Naive thymus-derived CD4-positive, alpha-beta T cell (primary cell): ENCODE measurements at places on chromosomes 16 and 17. TPM values are rescaled to one million over a fixed set of nuclear protein-coding genes. Genes with fewer than 3 reads are reported as not detected.

The TBC1D3B gene
- 6.5 TPM for total RNA-seq

The RNU2-1 gene
- total RNA-seq = 6,823 and 7,465 TPM in 2 replicates

The DBF4B gene
- 2.8 TPM for total RNA-seq

The HP gene
- total RNA-seq = 5.2 TPM

The MYH2 gene
- total RNA-seq = not detected in 2 replicates

DNA sequence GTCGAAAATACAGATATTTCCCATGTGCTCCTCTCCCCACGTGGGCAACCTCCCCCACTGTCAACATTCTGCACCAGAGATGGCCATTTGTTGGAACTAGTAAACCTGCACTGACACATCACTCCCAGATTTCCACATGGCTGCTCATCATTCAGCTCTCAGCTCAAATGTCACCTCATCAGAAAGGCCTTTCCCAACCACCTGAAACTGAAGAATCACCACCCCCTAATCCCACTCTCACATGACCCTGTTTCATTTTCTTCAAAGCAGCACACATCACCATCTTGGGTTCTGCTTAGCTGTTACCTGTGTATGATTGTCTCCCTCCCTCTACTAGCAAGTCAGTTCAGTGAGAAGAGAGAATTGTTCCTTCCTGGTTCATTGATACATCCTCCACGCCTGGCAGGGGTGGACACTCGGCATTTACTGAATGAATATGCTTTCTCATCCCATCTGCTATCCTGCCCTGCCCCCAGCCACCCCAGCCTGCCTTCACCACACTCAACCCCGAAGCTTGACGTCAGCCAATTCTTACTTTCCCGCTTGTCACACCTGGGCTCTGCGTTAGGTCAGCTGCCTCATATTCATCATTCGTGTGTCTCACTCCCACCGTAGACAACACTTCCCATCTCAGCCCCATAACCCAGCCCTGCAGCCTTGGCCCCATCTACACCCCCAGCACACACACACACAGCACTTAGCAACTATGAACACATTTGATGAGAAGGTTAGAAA is 1.5 kb downstream of the C17orf114 start:
- no peak for DNase-seq

DNA sequence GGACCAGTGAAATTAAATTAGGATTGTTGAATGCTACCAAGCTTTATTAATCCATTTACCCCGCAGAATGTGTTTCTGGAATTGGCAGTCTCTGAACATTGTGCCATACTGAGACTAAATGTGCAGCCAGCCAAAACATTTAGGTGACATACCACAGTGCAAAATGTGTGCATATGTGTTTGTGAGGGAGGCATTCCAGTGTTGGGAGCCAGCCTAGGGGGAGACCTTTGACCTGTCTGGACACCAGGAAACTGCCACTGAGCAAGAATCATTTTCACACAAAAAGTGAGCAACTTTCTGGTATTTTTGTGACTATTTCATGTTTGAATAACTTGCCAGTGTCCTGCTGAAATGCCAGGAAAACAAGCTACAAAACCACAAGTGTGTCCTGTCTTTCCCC is 64.7 kb upstream of the SLC12A3 start:
- DNase-seq = no peak

DNA sequence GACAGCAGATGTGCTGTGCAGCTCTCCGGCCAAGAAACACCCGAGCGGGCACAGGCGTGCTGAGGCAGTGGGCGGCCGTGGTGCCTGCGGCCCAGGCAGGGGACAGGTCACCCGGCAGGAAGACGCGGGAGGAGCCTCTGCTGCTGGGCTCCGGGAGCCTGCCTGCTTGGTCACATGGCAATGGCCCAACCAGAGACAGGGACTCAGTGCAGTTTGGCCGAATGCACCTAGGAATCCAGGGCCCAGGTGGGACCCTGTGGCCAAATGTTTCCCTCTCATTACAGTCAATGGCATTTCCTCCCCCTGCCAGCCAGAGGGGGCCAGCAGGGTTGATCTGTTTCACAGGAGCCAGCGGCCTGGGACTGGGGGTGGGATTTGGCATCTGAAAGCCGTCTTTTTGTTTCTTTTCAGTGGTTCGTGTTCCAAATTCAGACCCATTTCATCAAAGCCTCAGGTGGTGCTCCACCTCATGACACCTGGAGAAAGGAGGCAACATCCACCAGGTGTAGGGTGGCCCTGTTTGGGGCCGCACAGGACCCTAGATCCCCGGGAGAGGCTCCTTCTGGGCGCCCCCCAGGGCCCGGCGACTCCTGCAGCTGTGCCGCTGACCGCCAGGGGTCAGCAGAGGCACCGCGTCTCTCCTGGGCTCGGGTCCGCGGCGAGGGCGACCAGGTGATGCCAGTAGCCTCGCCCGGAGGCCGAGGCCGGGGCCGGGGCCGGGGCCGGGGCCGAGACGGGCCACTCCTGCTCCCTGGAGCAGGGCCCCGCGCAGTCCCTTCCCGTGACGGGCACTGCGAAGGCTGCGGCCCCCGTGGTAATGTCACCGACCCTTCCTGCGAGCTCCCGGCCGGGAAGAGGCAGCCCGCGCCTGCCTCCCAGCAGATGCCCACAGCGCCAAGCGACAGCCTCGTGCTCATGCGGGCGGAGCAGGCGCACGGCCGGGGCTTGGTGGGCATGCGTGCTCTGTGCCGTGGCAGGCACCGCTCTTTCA is 118.5 kb downstream of the C16orf78 start:
- peak; percentile 39 for DNase-seq

GRCh38 chr17:9893411-9894012 is 11.6 kb downstream of the RCVRN start:
- no peak for DNase-seq

DNA sequence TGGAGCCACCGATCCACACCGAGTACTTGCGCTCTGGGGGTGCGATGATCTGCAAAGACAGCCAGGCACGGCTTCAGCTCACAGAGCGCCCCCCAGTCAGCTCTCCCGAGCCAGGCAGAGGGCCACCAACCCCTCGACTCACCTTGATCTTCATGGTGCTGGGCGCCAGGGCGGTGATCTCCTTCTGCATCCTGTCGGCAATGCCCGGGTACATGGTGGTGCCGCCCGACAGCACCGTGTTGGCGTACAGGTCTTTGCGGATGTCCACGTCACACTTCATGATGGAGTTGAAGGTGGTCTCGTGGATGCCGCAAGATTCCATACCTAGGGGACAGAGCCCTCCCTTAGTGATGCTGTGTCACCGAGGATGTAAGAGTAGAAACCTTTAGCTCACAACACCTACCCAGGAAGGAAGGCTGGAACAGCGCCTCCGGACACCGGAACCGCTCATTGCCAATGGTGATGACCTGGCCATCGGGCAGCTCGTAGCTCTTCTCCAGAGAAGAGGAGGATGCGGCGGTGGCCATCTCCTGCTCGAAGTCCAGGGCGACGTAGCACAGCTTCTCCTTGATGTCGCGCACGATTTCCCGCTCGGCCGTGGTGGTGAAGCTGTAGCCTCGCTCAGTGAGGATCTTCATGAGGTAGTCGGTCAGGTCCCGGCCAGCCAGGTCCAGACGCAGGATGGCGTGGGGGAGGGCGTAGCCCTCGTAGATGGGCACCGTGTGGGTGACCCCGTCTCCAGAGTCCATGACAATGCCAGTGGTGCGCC is 1.6 kb downstream of the ACTG1 start:
- DNase-seq = peak; percentile 52

DNA sequence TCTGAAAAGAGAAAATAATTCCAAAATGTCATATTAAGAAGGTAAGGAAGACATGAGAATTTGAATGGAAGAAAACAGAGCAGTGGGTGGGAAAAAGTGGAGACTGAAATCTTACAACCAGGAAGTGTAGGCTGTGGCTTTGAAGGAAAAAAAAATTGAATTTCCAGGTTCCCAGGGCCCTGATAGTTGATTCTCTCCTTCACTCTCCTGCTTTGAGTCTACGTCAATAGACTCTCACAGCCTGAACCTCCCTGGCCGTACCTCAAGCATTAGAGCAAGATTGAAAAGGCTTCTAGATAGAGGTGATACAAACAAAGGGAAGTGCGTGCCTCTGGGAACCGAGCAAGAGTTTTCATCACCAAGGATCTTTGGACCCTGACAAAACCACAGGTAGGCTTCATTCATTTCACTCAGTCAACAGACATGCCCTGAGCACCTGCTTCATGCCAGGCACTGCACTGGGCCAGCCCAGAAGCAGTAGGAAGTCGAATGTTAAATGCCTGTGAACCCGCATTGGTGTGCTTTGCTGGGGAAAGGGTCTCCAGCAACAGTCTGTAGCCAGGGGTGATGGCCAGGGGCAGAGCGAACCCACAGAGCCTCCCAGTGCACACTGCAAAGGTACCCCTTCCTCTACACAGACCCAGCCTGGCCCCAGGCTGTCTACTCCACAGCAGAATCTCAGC is 163.9 kb downstream of the SLC39A11 start:
- no peak for DNase-seq

GRCh38 chr17:73722165-73722564 is 77.9 kb upstream of the SDK2 start:
- peak; percentile 88 for DNase-seq

GRCh38 chr16:55480228-55480655 is 1.2 kb downstream of the MMP2 start:
- no peak for DNase-seq

DNA sequence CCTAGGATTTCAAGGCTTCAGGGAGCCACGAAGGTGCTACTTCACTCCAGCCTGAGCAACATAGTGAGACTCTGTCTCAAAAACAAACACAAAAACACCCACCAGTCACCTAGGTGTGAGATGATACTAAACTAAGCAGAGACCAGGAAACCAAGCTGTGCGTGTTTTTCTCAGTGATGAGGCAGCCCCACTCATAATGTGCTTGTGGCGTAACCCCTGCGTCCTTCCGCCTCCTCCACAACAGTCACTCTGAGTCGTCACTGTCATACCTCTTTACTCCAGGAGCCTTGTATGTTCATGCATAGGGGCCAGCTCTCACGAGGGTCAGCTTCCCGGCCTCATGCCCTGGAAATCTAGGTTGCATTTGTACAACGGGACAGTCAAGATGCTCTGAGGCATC is 31.1 kb upstream of the SLC47A1 start:
- no peak for DNase-seq

GRCh38 chr17:43857957-43858600 is 11.1 kb downstream of the CD300LG start:
- DNase-seq = no peak

DNA sequence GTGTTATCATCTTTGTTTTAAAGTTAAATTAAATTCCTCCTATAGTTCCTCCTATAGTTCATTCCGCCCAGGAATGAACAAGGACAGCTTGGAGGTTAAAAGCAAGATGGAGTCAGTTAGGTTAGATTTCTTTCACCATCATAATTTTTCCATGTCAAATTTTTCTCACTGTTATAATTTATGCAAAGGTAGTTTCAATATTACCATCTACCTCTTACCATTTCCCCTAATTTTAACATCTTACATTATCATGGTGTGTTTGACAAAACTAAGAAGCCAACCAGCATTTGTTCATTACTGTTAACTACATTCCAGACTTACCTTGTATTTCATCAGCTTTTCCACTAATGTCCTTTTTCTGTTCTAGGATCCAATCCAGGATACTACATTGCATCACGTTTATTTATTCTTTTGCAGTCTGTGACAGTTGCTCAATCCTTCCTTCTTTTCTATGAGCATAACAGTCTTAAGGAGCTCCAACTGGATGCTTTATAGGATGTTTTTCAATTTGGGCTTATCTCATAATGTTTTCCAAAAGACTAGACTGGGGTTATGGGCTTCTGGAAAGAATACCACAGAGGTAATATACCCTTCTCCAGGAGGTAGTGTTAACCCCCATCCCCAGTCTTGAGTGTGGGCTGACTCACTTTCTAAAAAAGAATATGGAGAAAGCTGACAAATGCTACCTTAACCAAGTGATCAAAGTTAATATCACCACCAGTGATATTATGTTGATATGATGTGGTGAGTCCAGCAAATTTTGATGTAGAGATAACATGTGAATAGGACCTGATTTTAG is 158.5 kb downstream of the PPM1E start:
- no peak for DNase-seq

GRCh38 chr17:6969323-6969726 is 26.5 kb upstream of the ALOX12 start:
- DNase-seq = no peak

GRCh38 chr16:28882551-28883160 is 4.4 kb downstream of the ATP2A1 start:
- no peak for DNase-seq

DNA sequence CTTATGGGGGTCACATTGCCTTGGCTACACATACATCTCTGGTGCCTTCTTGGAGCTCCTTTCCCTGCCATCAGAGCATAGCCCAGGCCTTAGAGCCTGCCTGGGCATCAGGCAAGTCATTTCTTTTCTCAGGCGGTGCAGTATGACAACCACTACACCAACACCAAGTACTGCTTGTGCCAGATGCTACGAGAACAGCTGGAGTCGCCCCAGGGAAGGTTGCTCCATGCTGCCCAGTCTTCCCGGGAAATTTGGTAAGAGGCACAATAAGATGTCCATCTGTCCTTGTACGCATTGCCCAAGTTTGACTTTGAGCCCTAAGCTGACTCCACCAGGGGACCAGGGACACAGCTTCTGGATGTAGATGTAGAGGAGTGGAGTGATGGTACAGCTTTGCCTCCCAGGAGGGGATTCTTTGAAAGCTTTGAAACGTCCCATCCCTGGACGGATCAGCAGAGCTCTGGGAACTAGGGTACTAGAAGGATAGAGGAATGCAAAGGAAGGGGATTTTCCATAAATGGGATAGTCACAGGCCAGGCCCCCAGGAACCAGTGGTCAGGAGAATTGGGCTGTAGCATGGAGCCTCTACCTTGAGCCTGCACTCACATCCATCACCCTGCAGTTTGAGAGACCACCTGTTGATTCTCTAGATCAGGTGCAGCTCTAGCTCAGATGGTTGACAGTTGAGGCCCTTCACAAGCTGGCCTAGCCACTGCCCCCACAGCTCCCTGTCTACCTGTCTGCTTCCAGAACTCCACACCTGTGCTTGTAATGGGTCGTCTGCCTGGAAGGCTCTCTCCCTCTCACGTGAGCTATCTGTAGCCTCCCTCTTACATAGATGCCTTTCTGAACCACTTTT is 11.0 kb upstream of the NFATC3 start:
- no peak for DNase-seq

DNA sequence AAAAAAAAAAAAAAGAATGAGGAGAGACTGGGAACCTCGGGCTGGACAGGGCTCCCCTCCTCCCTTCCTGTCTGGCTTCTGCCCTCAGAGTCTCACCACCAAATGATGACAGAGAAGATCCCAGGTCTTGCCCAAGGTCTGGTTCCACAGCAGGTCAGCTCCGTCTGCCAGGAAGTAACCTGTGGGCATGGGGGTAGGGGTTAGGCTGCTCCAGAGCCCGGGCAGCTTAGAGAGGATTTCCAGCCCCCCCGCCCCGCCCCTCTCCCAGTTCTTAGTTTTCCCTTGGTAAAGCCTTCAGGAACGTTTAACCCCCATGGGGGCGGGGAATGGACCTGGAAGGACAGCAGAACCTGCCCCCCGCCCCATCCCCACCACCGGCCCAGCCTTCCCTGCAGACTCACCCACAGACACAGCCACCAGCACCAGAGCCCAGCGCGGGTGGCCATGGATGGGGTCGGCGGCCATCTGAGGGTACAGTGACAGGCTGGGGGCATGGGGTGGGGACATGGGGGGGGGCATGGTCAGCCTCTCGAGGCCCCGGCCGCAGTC is 700 bp downstream of the TLCD2 start:
- no peak for DNase-seq

- no peak for DNase-seq
Observed at GRCh38 chr17:43126911-43127290, 1.7 kb upstream of the BRCA1 start.

GRCh38 chr17:81428948-81429774 is 33.9 kb downstream of the BAHCC1 start:
- DNase-seq = no peak

GRCh38 chr16:27740496-27741201 is 190.7 kb downstream of the KATNIP start:
- no peak for DNase-seq
